ENCODE measurements at places on chromosomes 7 and 10. TPM values are rescaled to one million over a fixed set of nuclear protein-coding genes. Genes with fewer than 3 reads are reported as not detected.

DNA sequence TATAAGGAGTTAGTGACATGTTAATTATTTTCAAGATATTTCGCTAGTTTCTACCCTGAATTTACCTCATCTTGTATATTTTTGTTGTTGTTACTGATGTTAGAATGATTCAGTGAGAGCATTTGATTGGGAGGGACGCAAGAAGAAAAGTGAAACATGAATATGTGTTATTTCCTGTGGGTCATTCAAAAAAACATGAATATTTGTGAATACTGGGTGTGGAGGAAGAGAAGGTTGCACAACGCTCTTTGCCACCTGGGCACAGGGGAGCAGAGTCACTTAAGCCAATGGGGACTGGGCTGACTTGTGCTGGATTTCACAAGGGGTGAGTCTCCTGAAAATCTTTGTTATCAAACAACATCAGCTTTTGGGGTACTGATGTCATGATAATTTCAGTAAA lies 39.5 kb downstream of the AGK start:
- no peak for DNase-seq

DNA sequence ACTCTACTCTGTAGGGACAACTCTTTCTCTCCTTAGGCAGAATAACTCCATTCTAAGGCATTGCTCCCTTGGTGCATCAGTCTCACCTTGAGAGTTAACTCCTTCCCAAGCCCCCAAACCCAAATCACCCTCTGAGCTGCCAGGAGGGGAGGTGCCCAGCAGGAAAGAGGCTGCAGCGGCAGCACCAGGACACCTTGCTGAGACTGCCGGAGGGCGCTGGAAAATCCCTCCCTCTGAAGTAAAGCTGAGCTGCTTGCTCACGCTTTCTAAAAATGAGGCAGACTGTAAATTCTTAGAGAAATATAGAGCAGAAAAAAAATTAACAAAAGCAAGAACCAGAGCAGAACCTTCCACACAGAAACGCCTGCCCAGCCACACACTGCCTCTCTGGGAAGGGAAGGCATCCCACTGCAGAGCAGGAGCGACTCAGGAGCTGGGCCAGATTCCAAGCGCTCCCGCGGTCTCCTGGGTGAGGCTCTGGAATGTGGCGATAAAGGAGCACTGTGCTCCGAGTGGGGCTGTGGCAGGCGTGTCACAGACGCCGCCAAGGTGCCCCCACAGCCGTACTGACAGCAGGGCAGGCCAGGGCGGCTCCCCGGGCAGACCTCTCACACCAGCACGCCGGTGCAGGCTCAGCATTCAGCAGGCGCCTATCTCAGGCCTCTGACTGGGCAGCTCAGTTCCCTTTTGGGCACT lies 202.1 kb downstream of the TNS3 start:
- DNase-seq = peak; percentile 82

SYT15 gene
- total RNA-seq = not detected

- no peak for DNase-seq
Observed at GRCh38 chr7:27147199-27148030, at the start of gene HOXA6. HOXA6 (minus strand) TSS chr7:27147774; CDS start chr7:27147749, 25 bp downstream.

HOXA5 gene
- total RNA-seq = 9.4 TPM

Measured in LHCN-M2 (cell line).